Right renal pelvis (tissue), 4 donors: ENCODE measurements at places on chromosomes 7 and 10.

DNA sequence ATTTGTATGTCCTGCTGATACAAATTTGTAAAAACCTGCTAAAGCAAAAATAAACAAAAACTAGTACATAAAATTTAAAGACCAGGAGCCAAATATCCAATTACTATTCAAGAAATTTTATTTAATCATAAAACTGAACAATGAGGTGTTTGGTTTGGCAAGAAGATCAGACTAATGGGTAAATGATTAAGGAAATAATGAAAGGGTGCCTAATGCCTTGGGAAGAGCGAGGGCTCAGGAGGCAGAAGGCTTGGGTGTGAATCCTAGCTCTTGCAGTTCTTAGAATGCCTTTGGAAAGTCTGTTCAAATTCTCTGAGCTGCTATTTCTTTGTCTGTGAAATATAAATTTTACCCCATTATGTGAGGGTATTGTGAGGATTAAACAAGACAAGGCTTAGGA, 32.4 kb downstream of the NAPEPLD start:
- no peak for DNase-seq

GRCh38 chr7:74387606-74388005, 66.1 kb upstream of the GTF2IRD1 start:
- DNase-seq = no peak

DNA sequence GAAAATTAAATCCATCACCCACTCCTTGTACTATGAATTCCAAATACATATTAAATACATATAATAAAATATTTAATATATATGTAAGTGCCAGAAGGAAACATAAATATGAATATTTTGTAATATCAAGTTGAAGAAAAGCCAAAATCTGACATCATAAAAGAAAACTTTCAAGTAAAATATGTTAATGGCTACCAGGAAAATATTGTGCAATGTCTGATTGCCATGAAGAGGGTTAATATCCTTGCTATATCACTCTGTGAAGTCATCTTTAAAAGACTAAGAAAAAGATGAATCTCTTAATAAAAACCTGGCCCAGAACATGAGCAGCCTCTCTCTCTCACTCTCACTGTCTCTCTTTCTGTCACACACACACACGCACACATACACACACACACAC, 130.2 kb downstream of the EGFR start:
- no peak for DNase-seq

DNA sequence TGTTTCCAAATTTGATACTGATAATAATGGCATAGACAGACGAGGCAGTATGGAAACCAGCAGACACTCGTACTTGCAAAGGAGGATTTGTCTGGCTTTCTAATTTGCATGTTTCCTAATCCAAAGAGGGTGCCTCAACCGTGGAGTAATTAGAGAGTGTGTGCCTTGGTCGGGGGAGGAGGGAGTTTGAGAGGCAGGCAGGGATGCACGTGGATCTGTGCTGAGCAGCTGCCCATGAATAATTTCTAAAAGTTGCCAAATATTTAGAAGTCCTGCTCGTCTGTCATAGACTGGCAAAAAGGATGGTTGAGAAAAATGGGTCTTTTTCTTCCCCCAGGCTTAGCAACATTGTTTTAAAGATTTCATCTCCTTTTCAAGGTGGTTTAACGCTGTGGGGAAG, 69.4 kb downstream of the PTPRE start:
- no peak for DNase-seq

DNA sequence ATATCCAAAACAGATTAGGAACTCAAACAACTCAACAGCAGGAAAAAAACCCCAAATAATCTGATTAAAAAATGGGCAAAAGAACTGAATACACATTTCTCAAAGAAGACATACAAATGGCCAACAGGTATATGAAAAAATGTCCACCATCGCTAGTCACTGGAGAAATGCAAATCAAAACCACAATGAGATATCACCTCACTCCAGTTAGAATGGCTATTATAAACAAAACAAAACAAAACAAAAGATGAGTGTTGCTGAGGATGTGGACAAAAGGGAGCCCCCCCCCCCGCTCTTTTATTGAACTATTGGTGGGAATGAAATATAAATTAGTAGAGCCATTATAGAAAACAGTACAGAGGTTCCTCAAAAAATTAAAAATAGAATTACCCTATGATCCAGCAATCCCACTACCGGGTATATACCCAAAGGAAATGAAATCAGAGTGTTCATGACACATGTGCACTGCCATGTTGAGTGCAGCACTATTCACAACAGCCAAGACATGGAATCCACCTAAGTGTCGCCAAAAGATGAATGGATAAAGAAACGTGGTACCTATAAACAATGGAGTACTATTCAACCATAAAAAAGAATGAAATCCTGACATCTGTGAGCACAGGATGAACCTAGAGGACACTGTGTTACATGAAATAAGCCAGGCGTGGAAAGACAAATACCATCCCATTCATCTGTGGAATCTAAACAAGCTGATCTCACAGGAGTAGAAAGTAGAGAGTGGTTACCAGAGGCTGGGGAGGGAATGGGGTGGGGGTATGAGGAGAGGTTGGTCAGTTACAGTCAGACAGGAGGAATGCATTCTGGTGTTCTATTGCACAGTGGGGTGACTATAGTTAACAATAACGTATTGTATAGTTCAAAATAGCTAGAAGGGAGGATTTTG, 78.1 kb upstream of the RHEB start:
- no peak for DNase-seq

GRCh38 chr10:32095116-32095733, 39.0 kb upstream of the KIF5B start:
- no peak for DNase-seq

GRCh38 chr7:84697506-84697905, 489.4 kb downstream of the SEMA3D start:
- DNase-seq = no peak

- no peak for DNase-seq
These were observed 9.1 kb upstream of the ASIC3 start for GRCh38 chr7:151038951-151039849.

- no peak for DNase-seq
These were observed 1119.9 kb upstream of the AUTS2 start for GRCh38 chr7:68478326-68478725.

DNA sequence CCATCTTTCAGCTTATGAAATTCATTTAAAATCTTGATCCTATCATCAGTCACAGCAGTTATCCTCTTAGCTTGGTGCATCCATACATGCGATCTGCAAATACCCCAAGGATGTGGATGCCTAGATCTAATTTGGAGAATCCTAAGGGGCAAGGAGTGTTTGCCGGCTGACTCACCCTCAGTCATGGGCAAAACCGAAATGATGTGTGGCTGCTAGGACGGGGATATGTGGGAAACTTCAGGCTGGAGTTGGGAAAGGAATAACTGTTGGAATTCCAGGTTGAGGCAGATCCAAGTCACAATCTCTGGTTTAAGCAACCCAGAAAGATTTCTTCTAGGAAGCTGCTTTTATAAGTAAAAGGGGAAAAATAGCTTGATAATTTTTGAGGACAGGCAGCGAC, 19.7 kb upstream of the GOT1 start:
- no peak for DNase-seq

DNA sequence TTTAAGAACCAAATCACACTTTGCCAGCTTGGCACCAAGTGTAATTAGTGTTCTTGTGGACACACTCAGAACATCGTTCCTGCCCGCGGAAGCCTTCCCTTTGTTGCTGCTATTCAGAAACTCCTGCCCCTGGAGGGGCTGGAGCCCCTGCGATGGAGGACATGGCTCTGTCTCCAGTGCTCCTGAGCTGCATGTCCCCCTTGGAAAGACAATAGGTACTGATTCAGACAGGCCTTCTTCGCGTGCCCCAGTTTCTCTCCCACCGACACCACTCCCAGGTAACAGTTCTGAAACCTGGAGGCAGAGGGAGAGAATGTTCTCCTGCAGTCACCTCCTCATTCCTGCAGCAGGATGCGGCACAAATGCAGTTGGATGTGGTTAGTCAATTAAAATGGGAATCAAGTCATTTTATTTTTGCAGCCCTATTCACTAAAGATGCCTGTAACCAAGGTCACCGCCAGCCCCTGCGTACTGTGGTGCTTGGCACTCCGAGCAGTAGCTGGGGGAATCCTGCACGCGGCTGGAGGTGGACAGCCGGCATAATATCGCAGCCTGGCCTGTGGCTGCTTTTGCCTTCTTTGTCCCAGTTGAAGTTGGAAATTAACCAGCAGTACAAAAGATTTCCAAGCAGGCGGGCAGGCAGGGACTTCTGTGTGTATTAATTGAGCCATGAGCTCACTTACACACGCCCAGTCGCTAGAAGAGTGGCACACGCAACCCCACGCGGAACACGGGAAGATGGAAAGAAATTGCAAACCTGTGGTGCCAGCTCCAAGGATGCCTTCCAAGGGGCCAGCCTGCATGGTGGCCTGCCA, 205.7 kb downstream of the EBF3 start:
- DNase-seq = no peak

DNA sequence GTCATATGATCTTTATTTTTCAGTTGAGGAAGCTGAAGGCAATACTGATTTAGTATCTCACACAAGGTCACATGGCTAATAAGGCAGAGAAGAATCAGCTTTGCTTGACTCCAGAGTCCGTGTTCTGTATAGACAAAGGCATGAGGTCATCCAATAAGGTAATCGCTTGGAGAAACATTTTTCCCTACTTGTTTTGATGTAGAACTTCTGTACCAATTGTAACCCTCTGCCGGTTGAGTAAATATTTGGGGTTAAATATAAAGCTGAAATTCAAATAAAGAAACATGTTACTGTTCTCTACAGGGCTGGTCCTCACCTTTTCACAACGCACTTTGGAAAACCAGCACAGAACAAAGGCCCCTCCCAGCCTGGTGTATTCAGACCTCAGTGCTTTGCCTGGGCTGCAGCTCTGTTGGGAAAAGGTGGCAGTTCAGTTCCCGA, 83.0 kb upstream of the INSYN2A start:
- no peak for DNase-seq

- no peak for DNase-seq
These were observed 51.1 kb downstream of the TMEM209 start for GRCh38 chr7:130154131-130154500.

GRCh38 chr7:66283003-66283920, 78.1 kb downstream of the TPST1 start:
- DNase-seq = no peak

- no peak for DNase-seq
These were observed 16.5 kb downstream of the TRIL start for GRCh38 chr7:28941633-28942032.

DNA sequence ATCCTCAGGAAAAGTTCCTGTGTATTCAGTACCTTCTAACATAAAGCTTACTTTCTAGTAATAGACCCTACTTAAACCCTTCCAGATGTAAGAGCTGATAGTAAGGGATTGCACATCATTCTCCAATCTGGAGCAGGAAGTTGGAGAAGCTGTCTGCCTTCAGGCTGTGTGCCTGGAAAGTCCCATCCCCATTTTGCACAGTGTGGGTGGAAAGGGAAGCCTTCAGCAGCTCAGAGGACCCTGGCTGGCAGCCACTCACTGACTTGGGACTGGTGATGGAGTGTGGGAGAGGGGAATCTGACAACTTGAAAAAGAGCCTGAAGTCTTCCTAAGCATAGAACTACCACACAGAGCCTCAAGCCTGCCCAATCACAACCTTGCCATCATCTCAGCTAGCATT, 164.1 kb upstream of the ADO start:
- DNase-seq = no peak

DNA sequence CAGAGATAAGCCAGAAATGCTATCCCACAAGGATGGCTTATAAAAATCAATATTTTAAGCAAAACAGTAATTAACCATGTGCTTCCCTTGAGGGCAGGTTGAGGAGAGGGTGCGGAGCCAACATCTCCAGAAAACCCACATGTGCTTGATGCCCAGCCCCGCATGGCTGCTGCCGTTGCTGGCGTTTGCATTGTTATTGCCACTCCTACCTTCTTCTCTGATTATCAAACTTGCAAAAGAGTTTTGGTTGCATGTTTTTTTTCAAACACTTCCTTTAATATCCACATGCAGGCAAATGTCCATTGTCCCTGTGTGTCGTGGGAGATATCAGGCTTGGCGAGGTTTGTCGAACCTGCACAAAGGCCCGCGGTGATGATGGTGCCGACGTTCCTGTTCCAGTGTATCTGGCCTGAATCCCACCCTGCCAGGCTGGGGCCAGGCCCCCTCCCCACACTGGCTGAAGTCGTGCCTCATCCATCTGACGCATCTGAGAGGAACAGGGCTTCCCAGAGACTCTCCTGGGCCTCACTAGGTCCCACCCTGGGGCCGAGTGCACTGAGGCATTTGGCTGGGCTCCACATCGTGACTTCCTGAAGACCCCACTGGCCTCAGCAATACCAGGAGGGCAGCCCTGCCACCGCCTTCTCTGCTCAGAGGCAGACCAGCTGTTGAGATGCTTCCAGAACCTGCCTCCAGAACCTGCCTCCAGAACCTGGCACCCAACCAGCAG, 40.9 kb downstream of the TCERG1L start:
- DNase-seq = no peak

GRCh38 chr7:66950311-66950710, 29.3 kb downstream of the TMEM248 start:
- DNase-seq = no peak

- DNase-seq = no peak
These were observed 1063.0 kb upstream of the AUTS2 start for GRCh38 chr7:68535266-68535665.

- DNase-seq = no peak
These were observed 1.4 kb downstream of the IDE start for GRCh38 chr10:92572362-92573090.

GRCh38 chr7:47809387-47809786, 138.9 kb downstream of the PKD1L1 start:
- no peak for DNase-seq

GRCh38 chr7:56188823-56189346, 72.7 kb upstream of the NUPR2 start:
- no peak for DNase-seq

- DNase-seq = no peak
These were observed 223.5 kb downstream of the PLXNA4 start for GRCh38 chr7:132352800-132353199.

DNA sequence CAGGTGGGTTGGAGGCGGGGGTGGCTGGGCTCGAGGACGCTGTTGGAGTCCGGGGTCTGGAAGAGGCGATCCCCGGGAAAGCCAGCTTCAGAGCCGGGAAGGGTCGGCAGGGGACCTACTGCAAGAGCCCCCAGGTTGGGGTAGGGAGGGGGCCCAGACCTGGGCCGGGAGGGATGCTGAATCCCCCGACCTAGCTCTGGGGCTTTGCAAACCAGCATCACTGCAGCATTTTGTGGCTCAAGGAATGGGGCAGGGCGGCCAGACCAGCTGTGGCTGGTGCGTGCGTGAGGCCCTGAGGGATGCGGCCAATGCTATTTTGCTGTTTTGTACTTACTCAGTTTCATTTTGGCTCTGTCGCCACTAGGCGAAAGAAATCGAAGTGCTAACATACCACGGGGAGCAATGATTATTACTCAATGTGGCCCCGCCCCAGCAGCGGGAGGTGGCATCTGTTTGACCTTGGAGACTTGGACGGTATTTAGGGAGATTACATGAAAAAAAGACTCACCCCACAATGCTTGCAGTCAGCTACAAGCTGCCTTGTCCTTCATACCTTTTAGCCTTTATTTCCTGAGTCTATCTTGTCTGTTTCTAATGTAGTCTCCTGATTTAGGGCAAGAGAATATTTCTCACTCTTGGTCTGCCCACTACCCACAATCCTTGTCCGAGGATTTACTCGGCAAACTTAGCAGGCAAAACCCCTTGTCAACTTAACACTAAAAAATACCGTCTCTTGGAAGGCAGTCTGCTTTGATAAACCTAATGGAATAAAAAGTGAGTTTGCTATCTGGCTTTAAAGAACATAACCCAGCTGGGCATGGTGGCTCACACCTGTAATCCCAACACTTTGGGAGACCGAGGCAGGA, 16.2 kb downstream of the HSPB1 start:
- DNase-seq = no peak
